ENCODE measurements at places on chromosomes 2 and 18.

GRCh38 chr2:205751569-205752031 is 69.3 kb downstream of the NRP2 start:
- DNase-seq = no peak

GRCh38 chr18:46334868-46335281 is 230.7 kb downstream of the HAUS1 start:
- no peak for DNase-seq

DNA sequence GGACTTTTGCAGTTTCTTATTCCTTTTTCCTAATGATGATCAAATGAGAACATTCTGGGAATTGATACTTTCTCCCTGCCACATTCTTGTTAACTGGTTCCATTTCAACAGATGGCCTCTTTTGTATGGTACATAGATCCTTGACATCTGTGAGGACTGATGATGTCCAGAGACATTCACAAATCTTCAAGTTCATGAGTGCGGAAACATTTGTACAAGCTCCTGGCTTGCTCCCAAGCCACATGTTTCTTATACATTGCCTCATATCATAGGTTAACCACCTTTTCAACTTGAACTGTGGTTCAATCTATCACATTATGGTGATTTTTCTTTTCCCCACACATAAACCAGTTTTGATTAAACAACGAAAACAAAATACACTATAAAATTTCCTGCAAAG is 267.3 kb downstream of the CLIP4 start:
- no peak for DNase-seq

DNA sequence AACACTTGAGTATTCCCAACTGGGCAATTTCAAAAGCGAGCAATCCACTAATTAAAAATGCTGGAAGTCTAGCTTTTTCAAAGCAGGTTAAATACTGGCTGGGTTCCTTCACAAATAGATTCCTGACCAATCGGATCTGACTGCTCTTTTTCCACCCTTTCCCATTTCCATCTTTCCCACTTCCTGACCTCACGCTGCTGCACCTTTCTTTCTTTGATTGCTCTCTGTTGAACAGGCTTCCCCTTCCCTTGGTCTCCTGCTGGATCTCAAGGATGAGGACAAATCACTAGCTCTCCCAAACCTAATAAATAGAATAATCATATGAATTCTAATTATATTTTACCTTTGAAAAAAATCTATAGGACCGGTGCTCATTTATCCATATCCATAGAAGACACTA is 121.2 kb downstream of the TCF4 start:
- DNase-seq = no peak

GRCh38 chr2:20351555-20352229 is 1.0 kb upstream of the PUM2 start:
- no peak for DNase-seq

GRCh38 chr2:37825586-37825985 is 99.5 kb upstream of the RMDN2 start:
- DNase-seq = no peak

GRCh38 chr2:138312061-138312460 is 189.5 kb upstream of the SPOPL start:
- DNase-seq = no peak

DNA sequence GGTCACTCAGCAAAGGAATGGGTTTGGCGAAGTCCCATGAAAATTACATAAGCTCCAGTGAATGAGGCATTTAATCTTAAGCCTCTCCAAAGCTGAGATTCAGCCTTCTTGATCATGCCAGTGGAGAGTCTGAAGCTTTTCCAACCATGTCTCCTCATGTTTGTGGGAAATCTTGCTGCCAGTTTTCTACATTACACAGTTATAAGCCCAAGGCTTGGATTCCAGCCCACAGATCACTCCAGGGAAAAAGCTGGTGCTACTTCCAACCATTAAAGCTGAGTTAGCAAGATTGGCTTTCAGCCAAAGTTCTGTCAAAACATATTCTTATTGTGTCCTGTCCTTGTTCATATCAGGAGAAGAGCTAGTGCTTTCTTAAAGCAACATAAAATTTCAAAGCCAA is 293.8 kb downstream of the LRRTM4 start:
- DNase-seq = no peak

DNA sequence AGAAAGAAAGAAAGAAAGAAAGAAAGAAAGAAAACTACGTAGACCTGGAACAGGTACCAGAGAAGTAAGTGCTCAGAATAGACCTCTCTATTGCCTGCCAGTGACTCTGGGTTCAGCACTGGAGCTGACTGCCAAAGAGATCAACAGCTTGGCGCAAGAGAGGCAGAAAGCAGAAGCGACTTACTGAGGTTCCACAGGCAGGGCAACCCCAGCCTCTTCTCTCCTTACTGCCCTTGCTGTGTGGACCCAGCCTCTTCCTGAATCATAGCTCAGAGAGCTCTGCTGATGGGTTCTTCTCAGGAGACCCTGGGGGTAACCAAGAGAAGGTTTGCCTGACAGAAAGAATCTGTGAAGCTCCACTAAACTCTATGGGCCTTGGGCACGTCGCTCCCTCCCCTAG is 7.1 kb downstream of the CAPN13 start:
- DNase-seq = no peak

DNA sequence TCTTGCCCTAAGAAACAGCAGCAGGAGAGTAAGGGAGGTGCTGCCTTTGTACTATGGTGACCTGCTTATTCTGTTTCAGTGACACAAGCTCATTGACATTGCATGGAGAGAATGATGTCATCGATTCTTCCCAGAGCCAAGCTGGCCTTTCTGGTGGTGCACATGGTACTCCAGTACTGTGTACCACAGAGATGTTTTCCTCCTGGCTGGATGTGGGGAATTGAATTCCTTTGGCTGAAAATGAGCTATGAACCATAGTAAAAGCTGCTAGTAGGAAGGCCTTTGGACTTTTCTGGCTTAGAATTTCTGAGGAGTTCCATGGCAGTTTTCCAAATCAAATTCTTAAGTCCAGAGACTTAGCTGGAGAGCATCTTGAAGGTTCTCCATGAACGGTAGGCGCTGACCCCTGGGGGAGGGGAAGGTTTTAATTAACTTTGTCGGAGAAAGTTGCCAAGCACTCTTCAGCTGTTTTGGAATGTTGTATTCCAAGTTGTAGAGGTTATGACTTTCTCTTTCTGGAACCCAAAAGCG is 17.1 kb upstream of the B3GNT2 start:
- DNase-seq = no peak

DNA sequence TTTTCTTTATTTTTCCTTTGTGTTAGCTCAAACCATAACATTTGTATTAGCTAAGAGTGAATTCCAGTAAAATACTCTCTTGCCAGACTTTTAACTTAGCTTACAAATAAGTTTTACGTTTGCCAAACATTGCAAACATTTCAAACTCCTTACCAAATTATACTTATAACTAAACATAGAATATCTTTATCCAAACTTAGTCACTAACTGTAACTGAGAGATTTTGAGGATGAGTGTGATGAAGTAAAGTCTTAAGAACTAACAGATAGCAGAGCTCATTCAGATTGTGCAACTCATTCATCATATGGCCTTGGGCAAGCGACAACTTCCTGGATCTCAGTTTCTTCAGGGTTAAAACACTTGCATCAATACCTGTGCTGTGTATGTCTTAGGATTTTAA is 533.7 kb downstream of the TDRD15 start:
- no peak for DNase-seq

- no peak for DNase-seq
These were observed 122.4 kb upstream of the BCL2L11 start for GRCh38 chr2:110998311-110998710.

- no peak for DNase-seq
These were observed 26.1 kb upstream of the LMAN1 start for GRCh38 chr18:59385191-59385590.

Data from effector CD8-positive, alpha-beta T cell (primary cell).